ENCODE measurements at places on chromosomes 7 and 10. TPM values are rescaled to one million over a fixed set of nuclear protein-coding genes. Genes with fewer than 3 reads are reported as not detected.

DNA sequence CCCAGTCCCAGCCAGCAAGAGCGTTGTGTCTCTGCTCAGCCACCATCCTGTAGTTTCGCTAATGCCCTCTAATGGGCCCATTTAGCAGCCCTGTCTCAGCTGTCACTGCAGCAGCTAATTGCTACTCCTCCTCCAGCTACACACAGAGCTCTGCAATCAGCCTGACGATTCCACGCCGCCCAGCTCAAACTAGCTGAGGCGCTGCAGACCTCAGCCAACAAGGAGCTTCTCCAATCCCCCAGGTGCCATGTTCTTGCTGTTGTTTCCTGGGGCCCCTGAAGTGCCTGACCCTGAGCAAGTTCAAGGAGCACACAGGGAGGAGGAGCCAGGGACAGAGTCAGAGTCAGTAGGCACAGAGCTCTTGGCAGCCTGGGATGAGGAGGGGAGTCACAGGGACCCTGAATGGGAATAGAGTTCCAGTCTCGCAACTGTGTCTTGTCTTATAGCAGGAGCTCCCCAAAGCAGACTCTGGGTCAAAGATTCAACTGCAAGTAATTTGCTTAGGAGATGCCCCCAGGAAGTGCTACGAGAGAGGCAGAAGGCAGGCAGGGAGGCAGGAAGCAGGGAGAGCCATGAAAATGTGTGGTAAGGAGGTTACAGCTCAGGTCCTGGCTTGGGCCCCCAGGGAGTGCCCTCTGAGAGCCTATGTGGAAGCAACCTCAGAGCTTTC is 135.8 kb upstream of the UNC5B start:
- DNase-seq = no peak

- no peak for DNase-seq
Measured at GRCh38 chr10:121036431-121036830, 185.3 kb downstream of the WDR11 start.

- DNase-seq = no peak
Measured at GRCh38 chr10:60237977-60238758, 151.5 kb downstream of the ANK3 start.

GRCh38 chr7:155003092-155003375 is at the start of gene PAXIP1:
TSS of gene PAXIP1 (minus strand) at chr7:155003124. CDS start at chr7:155002929, 195 bp downstream.
- no peak for DNase-seq

DNA sequence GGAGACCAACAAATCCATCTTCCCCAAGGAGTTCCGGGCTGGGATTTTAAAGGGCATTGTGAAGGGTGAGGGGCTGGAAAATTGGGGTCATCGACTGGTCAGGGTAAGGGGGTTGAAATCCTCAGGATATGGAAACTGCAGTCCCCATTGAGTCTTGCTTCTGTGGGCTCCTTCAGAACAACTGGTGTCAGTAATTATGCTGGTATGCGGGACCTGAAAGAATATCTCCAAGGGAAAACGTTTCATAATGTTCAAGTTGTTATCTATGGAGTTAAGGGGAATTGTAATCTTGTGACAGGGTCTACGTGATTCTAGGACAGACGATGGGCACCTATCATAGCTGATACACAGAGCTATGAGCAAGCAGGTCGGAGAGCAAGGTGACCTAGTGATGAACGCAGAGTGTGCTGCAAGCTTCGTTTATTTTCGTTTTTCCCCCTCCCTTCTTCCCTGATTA is 494 bp upstream of the RHBDD2 start:
- DNase-seq = no peak

- DNase-seq = no peak
Measured at GRCh38 chr10:113056030-113056429, 106.0 kb downstream of the TCF7L2 start.

DNA sequence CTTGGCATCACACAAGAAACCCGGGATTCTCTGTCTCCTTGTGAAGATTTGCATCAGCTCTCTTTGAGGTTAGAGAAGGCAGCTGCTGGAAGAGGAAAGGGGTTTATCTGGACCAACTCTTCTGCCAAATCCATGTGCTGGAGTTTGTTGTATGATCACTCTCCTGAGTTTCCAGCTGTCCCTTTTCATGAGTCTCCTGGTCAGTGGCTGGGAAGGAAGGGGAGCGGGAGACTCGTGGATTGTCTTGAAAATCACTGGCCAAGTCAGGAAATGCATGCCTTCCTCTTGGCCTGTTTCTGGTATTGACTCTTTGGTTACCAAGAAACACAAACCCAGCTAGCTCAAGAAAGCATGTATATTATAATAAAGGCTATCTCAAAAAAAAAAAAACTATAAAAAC is 38.8 kb downstream of the TACR2 start:
- DNase-seq = no peak

- no peak for DNase-seq
Measured at GRCh38 chr10:1400101-1401070, 336.9 kb downstream of the ADARB2 start.

GRCh38 chr7:55020466-55020871 is 1.7 kb downstream of the EGFR start:
- no peak for DNase-seq

- DNase-seq = no peak
Measured at GRCh38 chr7:113764401-113765035, 154.3 kb downstream of the PPP1R3A start.

DNA sequence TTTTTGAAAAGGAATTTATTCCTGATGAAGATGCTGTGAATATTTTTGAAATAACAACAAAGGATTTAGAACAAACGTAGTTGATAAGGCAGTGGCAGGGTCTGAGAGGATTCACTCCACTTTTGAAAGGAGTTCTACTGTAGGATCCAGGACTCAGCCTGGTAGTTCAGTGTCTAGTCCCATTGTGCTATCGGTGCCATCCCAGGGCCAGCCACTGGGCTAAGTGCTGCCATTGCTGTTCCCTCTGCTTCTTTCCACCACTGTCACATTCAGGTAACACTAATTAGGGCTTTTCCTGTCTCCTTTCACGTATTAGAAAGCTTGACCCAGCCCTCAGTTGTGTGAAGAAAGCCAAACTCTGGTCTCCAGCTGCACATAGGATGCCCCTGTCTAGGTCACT is 177.3 kb downstream of the TEX36 start:
- no peak for DNase-seq

- no peak for DNase-seq
Measured at GRCh38 chr10:98967601-98968000, 268.1 kb downstream of the HPSE2 start.

DNA sequence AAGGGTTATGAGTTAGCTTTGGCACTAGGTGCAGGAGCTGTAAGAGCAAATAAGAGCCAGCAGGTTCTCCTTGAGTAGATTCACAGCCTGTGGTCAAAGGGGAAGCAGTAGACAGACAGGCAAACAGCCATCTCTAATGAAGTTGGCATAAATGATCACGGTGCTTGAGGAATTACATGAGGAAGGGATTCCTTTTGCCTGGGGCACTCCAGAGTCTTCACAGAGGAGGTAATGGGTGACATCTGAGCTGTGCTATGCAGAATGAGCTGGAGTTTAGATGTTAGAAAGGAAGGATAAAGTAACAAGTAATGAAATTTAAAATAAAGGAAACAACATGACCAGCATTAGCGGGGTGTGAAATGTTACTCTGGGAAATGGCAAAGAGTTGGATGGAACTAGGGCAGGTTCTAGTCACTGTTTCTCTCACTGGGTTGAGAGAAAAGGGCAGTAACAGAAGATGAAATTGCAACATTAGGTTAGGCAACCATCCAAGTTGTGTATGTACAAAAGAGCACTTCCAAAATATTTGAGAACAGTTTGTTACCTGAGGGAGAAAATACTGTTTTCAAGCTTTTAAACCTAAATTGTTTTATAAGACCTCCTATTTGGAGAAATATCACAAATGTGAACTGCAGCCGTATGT is 613.8 kb downstream of the PHTF2 start:
- no peak for DNase-seq

GRCh38 chr7:73840715-73841379 is 1.5 kb downstream of the METTL27 start:
- no peak for DNase-seq

DNA sequence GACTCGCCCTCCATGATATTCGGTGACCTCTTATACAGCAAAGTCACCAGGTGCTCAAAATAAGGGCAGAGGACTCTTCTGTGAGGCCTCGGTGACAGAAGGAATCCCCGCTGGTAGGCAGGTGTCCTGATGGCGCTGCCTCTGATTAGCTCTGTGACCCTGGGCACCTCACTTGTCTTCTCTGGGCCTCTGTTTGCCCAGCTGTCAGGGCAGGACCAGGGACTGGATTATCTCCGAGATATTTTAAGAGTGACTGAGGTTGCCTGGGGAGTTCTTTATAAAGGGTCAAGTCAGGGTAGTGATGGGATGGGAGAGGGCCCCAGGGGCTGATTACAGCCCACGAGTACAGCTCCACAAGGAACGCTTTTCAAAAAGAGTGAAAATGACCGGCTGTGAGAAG is 70.9 kb upstream of the SAMD8 start:
- no peak for DNase-seq

DNA sequence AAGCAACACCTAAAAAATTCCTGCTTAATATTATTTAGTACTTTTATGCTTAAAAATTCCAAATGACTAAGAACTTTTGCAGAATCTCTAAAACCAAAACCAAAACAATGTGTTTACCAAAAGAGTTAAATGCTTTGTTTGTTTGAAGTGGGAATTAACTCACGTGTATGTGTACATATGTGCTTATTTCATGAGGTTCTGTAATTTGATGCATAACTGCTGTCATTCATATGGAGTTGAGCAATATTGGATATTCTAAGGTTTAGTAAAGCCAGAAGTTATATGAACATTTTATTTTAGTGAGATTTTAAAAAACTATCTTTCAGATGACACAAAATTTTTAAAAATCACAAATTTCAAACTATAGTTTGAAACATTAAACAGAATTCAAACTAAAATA is 157.1 kb downstream of the PIP4K2A start:
- DNase-seq = no peak

GRCh38 chr10:46548498-46549090 is 7.9 kb downstream of the GPRIN2 start:
- DNase-seq = no peak

DNA sequence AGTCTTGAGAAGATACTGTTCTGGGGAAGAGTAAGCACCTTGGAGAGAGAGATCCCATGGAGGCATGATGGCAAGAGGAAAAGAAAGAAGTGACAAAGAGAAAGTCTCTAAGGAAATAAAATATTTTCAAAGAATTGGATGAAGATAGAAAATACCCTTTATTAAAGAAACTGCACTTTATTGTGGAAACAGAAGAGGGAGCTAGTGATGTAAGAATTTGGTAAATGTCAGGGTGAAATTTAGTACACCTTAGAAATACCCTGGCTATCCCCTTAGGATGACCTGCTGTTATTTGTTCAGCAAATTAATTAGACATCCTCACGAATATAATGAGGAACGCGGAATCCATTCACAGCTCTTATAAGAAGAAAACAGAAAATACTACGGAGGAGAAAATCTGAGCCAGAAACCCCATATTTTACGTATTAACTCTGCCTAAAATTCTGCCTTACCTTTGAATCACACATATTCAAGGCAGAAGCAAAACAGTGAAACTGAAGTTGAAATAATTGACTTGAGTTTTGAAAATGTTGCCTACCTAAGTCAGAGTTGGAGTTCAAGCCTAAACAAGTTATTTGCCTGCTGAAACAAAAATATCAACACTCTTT is 90.7 kb downstream of the TFPI2 start:
- DNase-seq = no peak

Gene FAM20C
- total RNA-seq = 39.1 TPM

Gene ZNF239
- total RNA-seq = 8.4 TPM

Gene CALCR
- not detected for total RNA-seq

Gene DNAH11
- total RNA-seq = not detected

Gene NODAL
- total RNA-seq = 0.08 TPM

Gene SPDYE6
- total RNA-seq = not detected

Gene GPRIN2
- 9.2 TPM for total RNA-seq

Gene RBM20
- total RNA-seq = 3.3 TPM

Gene CAV2
- total RNA-seq = 53.5 TPM

Gene MKRN1
- total RNA-seq = 62.9 TPM

Gene PLXDC2
- 7.5 TPM for total RNA-seq

Data from kidney epithelial cell (primary cell).